ENCODE measurements at places on chromosomes 4 and X.

- DNase-seq: no peak
Measured at GRCh38 chr4:119204916-119205315, 7.6 kb upstream of the USP53 start.

- no peak for DNase-seq
Measured at GRCh38 chr4:153322791-153323190, 21.7 kb upstream of the MND1 start.

GRCh38 chr4:61950625-61951024, 750.5 kb downstream of the ADGRL3 start:
- DNase-seq: no peak

GRCh38 chrX:150753357-150753756, 60.2 kb downstream of the MTMR1 start:
- no peak for DNase-seq

GRCh38 chr4:122503214-122503613, 46.7 kb upstream of the IL2 start:
- DNase-seq: no peak
